ENCODE measurements at places on chromosomes 12 and 14.

GRCh38 chr12:56839915-56840325 lies 76.8 kb downstream of the HSD17B6 start:
- peaks cover 11% of the 10 kb centered on the region for H3K27me3 ChIP-seq
- H3K4me3 ChIP-seq: no peak overlapping the region
- peak; percentile 30 for DNase-seq
- no peak overlapping the region for H3K27ac ChIP-seq
- H3K4me1 ChIP-seq: peaks cover 12% of the 10 kb centered on the region
- H3K36me3 ChIP-seq: no peaks in the 10 kb centered on the region

DNA sequence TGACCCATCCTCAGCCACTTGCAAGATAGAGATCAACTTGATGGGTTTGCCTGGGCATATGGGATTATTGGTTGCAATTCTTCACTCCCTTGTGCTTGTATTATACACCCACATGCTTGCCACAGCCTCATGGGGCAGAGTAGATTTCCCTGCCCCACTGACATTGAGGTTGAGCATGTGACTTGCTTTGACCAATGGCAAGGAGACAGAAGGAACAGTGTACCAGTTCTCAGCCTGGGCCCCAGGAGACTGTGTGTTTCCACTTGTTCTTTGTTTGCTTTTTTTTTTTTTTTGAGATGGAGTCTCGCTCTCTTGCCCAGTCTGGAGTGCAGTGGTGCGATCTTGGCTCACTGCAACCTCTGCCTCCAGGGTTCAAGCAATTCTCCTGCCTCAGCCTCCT lies 31.8 kb downstream of the CALM1 start:
- H3K27ac ChIP-seq: no peak overlapping the region
- no peaks in the 10 kb centered on the region for H3K36me3 ChIP-seq
- H3K27me3 ChIP-seq: no peaks in the 10 kb centered on the region
- no peak for DNase-seq
- no peak overlapping the region for H3K4me3 ChIP-seq

DNA sequence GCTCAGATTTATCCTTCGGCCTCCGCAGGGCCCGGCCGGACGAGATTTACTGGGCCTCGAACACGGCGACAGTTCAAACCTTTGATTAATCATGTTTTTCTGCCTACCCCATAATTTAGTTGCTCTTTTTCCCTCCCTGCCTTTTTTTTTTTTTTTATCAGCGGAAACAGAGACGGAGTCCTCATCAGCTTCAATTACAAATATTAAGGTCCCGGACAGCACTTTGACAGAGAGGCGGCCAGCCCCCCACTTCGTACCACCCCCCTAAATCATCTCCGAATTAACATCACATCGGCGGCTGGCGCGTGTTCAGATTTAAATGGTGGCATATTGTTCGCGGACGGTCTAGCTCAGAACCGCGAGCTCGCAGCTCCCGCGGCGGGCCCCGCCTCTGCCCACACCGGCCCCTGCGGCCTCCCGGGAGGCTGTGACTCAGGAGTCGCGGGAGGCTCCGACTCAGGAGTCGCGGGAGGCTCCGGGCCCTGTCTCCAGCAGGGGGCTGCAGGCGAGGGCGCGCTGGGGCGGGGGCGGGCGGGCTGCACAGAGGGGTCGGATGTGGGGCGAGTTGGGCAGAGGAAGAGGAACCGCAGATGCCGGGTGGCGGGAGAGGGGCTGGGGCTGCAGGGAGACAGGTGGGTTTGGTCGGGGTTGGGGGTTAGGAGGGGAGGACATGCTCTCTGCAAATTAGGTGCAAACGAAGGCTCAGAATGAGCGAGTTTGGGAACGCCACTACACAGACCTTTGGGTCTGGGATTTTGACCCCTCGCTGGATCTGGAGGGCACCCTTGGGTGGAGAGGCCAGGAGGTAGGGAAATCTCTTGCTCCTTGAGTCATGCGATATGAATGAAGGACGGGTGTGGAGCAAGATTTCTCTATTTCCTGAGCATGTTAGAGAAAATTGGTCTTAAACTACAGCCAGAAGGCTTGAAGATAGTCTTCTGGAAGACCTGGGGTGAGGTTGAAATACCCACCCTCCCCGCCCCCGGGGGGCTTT lies 19.6 kb upstream of the ATP5MC2 start:
- H3K36me3 ChIP-seq: no peaks in the 10 kb centered on the region
- peaks cover 79% of the 10 kb centered on the region for H3K27me3 ChIP-seq
- H3K27ac ChIP-seq: peak overlapping the region; percentile 12
- H3K4me3 ChIP-seq: peak overlapping the region; percentile 74
- peak; percentile 45 for DNase-seq

GRCh38 chr12:4015225-4016091 lies 142.3 kb upstream of the PARP11 start:
- H3K4me3 ChIP-seq: no peak overlapping the region
- peaks cover 30% of the 10 kb centered on the region for H3K4me1 ChIP-seq
- H3K27me3 ChIP-seq: no peaks in the 10 kb centered on the region
- H3K27ac ChIP-seq: no peak overlapping the region
- DNase-seq: peak; percentile 12
- no peaks in the 10 kb centered on the region for H3K36me3 ChIP-seq

GRCh38 chr14:24408764-24409163 lies 10.0 kb downstream of the NYNRIN start:
- H3K27me3 ChIP-seq: no peaks in the 10 kb centered on the region
- DNase-seq: no peak
- H3K36me3 ChIP-seq: no peaks in the 10 kb centered on the region
- H3K4me1 ChIP-seq: no peaks in the 10 kb centered on the region

GRCh38 chr12:27592548-27592947 lies 68.5 kb downstream of the PPFIBP1 start:
- H3K36me3 ChIP-seq: peaks cover 17% of the 10 kb centered on the region
- no peak for DNase-seq
- peaks cover 14% of the 10 kb centered on the region for H3K4me1 ChIP-seq
- H3K4me3 ChIP-seq: no peak overlapping the region
- no peak overlapping the region for H3K27ac ChIP-seq
- H3K27me3 ChIP-seq: no peaks in the 10 kb centered on the region
